Body of pancreas (tissue), 4 donors: ENCODE measurements at places on chromosomes 11 and 22. TPM values are rescaled to one million over a fixed set of nuclear protein-coding genes. Genes with fewer than 3 reads are reported as not detected.
A peak's percentile ranks its signal among the peaks of the same experiment; 100 is the strongest.

KCNQ1 gene
- total RNA-seq = 46.1 TPM

RIC3 gene
- total RNA-seq = 40.0 TPM

CARS1 gene
- total RNA-seq = 20.8 TPM

ZBTB16 gene
- total RNA-seq = 150 TPM

- no peaks in the 10 kb centered on the region for H3K27me3 ChIP-seq
- H3K4me3 ChIP-seq = no peak overlapping the region
- peaks cover 15% of the 10 kb centered on the region for H3K4me1 ChIP-seq
- no peak overlapping the region for H3K27ac ChIP-seq
Measured at GRCh38 chr22:42436404-42436803, 4.2 kb upstream of the NFAM1 start.

GRCh38 chr11:85595285-85595884 is 31.8 kb downstream of the DLG2 start:
- no peak overlapping the region for H3K27ac ChIP-seq
- no peaks in the 10 kb centered on the region for H3K27me3 ChIP-seq
- no peak overlapping the region for H3K4me3 ChIP-seq

DNA sequence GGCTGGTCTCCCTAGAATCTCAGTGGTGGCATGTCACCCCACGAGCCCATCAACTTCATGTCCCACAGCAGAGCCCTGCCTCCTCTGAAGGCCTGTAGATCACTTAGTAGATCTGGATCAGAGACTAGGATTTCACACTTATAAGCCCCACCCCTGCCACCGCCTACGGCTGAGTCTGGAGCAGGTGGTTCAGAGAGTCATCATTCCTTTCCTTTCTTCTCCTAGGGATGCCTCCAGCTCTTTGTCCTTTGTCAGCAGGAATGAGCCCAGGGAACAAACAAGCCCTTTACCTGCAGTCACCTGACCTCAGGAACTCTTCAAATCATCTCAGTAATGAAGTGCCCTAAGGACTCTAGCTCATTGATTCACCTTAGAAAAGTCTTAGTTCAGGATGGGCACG is 37.8 kb downstream of the SCGB1A1 start:
- no peaks in the 10 kb centered on the region for H3K27me3 ChIP-seq
- H3K4me1 ChIP-seq = no peaks in the 10 kb centered on the region
- DNase-seq = no peak
- H3K27ac ChIP-seq = no peak overlapping the region
- no peak overlapping the region for H3K4me3 ChIP-seq

DNA sequence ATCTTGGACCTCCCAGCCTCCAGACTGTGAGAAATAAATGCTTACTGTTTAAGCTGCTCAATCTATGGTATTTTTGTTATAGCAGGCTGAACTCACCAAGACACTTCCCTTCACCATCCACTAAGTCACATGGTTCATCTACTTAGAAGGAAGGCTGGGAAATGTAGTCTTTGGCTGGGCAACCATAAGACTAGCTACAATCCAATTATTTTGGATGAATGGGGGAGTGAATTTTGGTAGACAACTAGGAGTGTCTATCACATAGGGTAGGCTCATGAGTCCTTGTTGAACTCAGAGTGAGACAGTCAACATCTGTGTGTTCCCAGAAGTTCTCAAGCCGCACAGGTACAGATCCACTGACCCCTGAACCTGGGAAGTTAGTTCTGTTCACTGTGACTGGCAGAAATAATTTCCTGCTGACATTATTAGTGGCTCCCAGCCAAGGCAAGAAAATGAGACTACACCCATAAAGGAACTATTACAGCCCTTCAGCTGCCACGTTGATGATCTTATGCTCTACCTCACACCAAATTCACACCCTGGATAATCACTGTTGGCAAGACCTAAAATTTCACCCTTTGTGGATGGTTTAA is 3.1 kb upstream of the SLC35C1 start:
- no peak for DNase-seq
- H3K27me3 ChIP-seq = no peaks in the 10 kb centered on the region
- H3K4me3 ChIP-seq = no peak overlapping the region
- H3K27ac ChIP-seq = no peak overlapping the region

DNA sequence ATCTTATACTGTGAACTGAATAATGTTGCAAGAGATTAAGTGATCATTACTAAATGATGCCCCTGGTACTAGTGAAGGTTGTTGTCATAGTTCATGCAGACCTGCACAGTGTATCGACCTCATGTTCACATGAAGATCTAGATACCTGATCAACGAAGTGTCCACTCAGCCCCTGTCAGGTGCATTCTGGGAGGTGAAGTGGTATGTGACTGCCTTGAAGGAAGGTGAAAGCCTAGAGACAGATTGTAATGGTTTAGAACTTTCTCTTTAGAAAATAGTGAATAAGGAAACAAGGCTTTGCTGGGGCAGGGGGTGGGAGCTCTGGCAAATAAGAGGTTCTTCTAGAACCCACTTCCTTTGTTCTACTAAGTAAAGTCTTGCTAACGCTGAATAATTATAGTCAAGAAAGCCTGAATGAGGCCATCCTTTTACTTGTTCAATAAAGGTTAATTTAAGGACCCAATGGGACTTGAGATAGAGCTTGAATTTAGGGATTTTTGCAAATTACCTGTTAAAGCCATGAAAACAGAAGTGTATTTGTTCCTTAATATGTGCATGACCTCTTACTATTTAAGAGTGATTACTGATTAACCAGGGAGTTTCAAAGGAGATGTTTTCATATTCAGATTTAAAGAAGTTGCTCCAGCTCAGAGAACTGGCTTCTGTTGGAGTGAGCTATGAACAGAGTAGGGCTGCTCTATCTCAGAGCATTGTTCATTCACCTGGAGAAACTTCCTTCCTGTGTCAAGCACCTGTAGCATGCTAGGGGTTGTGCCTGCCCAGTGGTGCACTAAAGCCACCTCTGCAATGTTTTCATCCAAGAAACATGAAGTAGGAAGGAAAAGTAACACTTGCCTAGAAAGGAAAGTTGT is 45.3 kb downstream of the C22orf31 start:
- no peak overlapping the region for H3K4me3 ChIP-seq
- H3K36me3 ChIP-seq = no peaks in the 10 kb centered on the region
- DNase-seq = no peak
- no peaks in the 10 kb centered on the region for H3K27me3 ChIP-seq
- H3K27ac ChIP-seq = peak overlapping the region; percentile 9

DNA sequence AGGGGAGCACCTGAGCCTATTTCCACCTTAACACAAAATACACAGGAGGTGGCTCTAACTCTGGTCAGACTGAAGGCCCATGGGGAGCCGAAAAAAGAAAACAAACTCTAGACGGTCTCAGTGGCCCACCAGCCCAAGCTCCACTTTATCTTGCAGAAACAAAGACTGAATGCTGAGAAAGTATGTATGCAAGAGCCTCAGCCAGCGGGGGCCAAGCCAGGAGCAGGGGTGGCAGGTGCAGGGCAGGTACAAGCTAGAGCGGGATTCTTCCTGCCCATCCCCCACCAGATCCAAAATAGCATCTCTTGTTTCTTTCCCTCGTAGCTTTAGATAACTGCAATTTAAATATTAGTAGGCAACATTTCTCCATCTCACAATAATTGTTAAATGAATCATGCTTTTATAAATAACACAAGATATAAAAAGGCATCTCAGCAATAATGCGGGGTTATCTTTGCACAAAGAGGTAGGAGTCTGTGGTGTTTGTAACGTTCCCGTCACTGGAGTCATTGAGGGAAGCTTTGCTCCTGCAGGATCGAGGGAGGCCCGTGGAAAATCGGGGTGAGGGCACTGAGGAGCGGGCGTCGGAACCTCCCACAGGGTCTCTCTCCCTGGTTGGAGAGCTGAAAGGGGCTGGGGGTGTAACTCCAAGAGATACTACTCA is 418.0 kb downstream of the SHANK2 start:
- no peak for DNase-seq
- H3K4me3 ChIP-seq = no peak overlapping the region
- H3K27me3 ChIP-seq = no peaks in the 10 kb centered on the region

DNA sequence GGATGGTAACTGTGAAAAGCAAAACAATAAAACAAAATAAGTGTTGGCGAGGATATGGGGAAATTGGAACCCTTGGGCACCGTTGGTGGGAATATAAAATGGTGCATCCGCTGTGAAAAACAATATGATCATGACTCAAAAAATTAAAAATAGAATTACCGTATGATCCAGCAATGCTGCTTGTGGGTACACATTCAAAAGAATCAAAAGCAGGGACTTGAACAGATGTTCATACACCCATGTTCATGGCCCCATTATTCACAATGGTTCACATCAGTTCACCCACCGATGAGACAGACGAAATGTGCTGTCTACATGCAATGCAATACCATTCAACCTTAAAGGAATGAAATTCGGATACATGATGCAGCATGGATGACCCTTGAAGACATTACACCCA is 1.2 kb upstream of the DERL3 start:
- H3K36me3 ChIP-seq = no peaks in the 10 kb centered on the region
- DNase-seq = no peak
- no peak overlapping the region for H3K4me3 ChIP-seq
- H3K4me1 ChIP-seq = peaks cover 46% of the 10 kb centered on the region
- no peaks in the 10 kb centered on the region for H3K27me3 ChIP-seq

GRCh38 chr11:12175694-12176241 is 65.4 kb downstream of the MICAL2 start:
- no peak for DNase-seq
- H3K4me1 ChIP-seq = peaks cover 15% of the 10 kb centered on the region
- no peaks in the 10 kb centered on the region for H3K27me3 ChIP-seq
- H3K27ac ChIP-seq = no peak overlapping the region
- H3K36me3 ChIP-seq = no peaks in the 10 kb centered on the region

GRCh38 chr11:33695051-33695566 is 5.5 kb downstream of the C11orf91 start:
- no peaks in the 10 kb centered on the region for H3K27me3 ChIP-seq
- DNase-seq = peak; percentile 85
- peak overlapping the region; percentile 82 for H3K27ac ChIP-seq
- no peak overlapping the region for H3K4me3 ChIP-seq
- H3K36me3 ChIP-seq = no peaks in the 10 kb centered on the region
- peaks cover 89% of the 10 kb centered on the region for H3K4me1 ChIP-seq

GRCh38 chr11:334264-334994 is 13.8 kb upstream of the IFITM3 start:
- H3K36me3 ChIP-seq = no peaks in the 10 kb centered on the region
- H3K4me3 ChIP-seq = no peak overlapping the region
- H3K27me3 ChIP-seq = no peaks in the 10 kb centered on the region
- H3K27ac ChIP-seq = no peak overlapping the region
- no peak for DNase-seq
- no peaks in the 10 kb centered on the region for H3K4me1 ChIP-seq

GRCh38 chr11:126147208-126148111 is 64.0 kb downstream of the RPUSD4 start:
- no peak overlapping the region for H3K4me3 ChIP-seq
- no peaks in the 10 kb centered on the region for H3K36me3 ChIP-seq
- no peak for DNase-seq

DNA sequence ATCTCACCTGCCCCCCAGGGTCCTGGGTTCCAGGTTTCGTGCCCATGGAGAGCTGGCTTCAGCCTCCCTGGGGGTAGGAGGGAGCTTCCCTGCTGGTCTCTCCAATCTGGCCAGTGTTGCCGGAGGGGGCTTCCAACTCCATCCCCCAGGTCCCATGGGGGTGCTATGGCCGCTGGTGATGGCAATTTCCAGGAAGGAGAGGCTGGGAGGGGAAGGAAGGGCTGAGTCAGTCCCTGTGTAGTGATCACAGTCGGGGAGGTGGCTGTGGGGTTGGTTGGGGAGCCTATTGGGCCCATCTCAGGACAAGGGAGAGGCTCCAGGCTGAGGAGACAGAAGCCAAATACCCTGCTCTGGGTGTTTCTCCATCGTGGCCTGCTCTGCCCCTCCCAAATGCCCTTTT is 5.7 kb upstream of the CDC42EP2 start:
- no peak overlapping the region for H3K27ac ChIP-seq
- no peak overlapping the region for H3K4me3 ChIP-seq
- H3K27me3 ChIP-seq = no peaks in the 10 kb centered on the region
- H3K36me3 ChIP-seq = no peaks in the 10 kb centered on the region
- no peak for DNase-seq

GRCh38 chr22:27336151-27337090 is 465.1 kb downstream of the MN1 start:
- no peak overlapping the region for H3K27ac ChIP-seq
- H3K27me3 ChIP-seq = no peaks in the 10 kb centered on the region
- peaks cover 9% of the 10 kb centered on the region for H3K4me1 ChIP-seq
- no peak for DNase-seq

DNA sequence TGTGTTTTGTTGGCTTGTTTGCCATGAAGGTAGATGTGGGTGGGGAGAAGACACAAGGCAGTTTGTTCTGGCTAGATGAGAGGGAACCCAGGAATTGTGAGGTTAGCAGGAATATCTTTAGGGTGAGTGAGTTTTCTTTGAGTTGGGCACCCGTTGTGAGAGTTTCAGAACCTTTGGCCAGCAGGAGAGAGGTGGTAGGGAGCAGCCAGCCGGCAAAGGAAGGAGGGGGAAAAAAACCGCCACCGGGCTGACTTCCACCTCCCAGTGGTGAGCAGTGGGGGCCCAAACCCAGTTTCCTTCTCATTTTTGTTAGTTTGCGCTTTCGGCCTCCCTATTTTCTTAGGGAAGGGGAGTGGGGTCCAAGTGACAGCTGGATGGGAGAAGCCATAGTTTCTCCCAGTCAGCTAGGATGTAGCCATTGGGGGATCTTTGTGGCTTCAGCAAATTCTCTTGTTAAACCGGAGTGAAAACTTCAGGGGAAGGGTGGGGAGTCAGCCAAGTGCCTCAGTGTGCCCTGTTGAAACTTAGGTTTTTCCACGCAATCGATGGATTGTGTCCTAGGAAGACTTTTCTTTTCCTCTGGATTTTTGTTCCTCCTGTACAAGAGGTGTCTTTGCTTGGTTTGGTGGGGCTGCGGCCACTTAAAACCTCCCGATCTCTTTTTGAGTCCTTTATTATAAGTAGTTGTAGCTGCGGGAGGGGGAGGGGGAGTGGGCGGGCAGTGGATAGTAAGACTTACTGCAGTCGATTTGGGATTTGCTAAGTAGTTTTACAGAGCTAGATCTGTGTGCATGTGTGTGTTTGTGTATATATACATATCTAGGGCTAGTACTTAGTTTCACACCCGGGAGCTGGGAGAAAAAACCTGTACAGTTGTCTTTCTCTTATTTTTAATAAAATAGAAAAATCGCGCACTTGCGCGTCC is 1.1 kb upstream of the GCAT start:
- H3K36me3 ChIP-seq = no peaks in the 10 kb centered on the region
- DNase-seq = no peak
- H3K4me3 ChIP-seq = peak overlapping the region; percentile 52
- peak overlapping the region; percentile 87 for H3K27ac ChIP-seq
- H3K27me3 ChIP-seq = no peaks in the 10 kb centered on the region

- no peak overlapping the region for H3K27ac ChIP-seq
- DNase-seq = no peak
- no peaks in the 10 kb centered on the region for H3K4me1 ChIP-seq
Measured at GRCh38 chr11:13777341-13777985, 109.0 kb downstream of the FAR1 start.

DNA sequence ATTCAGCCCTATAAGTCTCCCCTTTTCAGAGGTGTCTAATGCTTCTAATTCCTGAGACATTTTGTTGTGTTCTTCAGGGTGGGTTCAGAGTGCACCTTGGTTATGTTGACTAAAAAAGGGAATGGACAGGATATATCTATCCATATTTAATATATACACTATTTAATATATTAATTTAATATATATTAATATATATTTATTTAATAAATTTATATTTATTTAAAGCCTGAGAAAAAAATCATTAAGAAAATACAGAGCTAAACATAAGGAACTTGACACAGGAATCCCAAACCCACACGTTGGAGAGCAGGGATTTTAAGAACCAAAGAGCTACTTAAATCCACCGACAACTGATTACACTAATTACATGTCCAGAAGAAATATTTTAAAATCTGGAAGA is 674.2 kb upstream of the KIRREL3 start:
- H3K36me3 ChIP-seq = no peaks in the 10 kb centered on the region
- DNase-seq = no peak
- H3K27me3 ChIP-seq = no peaks in the 10 kb centered on the region
- H3K4me1 ChIP-seq = peaks cover 10% of the 10 kb centered on the region
- no peak overlapping the region for H3K27ac ChIP-seq
